NK-92 treated with Interleukin-12 subunit alpha and Interleukin-12 subunit beta, amount 100 ng/mL, for 24 hours (cell line): ENCODE measurements at places on chromosomes 16 and 17.

DNA sequence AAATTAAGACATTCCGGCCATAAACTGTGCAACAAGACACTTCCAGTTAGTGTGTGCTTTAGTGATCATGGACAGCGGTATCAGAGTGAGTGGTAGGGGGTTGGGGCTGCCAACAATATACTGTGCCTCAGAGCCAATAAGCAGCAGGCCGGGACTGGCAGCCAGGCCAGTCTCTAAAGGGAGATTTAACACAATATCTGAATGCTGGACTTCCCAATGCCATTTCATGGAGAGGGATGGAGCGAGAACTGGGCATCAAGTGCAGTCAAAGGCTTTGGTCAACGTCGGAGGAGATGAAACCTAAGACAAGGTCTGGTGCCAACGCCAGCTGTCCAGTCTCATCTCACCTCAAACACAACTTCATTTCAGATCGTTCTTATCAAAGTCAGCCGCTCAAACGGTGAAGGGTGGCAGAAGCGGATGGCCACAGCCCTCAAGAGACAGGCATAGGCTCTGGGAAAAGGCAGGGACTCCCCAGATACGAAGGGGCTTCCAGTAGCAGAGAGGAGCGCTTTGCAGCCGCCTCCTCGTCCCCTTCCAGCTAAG lies 935 bp downstream of the USP32 start:
- DNase-seq, result no peak

DNA sequence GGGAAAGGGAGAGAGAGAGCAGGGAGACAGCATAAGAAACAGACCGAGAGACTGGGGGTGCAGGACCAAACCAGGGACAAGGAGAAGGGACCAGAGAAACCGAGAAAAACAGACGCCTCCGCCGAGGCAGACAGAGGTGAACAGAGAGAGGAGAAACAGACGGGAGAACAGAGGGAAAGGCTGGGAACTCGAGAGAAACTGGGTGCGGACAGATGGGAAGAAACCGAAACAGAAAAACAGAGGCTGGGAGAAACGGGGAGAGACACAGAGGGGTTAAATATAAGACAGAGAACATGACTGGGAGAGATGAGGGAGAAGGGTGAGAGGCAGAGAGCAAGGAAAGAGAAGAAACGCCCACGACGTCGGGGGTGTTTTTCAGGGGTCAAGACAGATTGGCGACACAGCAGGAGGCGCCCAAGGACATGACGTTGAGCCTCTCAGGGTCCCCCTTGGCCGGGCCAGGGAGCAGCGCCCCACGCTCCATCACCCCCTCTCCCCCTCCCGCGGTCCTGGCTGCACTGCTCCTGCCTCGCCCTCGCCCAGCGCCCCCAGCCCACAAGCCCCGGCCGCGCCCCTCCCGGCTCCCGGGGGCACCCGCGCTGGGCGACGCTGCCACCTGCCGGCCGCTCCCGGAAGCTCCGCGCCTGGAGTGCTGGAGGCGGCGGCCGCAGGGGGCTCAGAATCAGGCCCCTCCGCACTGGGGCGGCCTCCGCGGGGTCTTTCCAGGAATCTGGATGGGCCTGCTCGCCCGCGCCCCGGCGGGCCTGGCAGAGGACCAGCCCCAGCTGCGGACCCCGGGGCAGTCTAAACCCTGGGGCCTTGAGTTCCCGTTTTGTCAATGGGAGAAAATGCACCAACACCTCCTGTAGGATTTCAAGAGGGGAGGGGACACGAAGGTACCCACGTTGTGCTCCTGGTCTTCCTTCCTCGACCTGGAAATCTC lies 1.3 kb upstream of the TMEM92 start:
- DNase-seq, result no peak

GRCh38 chr17:2549392-2550211 lies 37.9 kb upstream of the METTL16 start:
- no peak for DNase-seq

DNA sequence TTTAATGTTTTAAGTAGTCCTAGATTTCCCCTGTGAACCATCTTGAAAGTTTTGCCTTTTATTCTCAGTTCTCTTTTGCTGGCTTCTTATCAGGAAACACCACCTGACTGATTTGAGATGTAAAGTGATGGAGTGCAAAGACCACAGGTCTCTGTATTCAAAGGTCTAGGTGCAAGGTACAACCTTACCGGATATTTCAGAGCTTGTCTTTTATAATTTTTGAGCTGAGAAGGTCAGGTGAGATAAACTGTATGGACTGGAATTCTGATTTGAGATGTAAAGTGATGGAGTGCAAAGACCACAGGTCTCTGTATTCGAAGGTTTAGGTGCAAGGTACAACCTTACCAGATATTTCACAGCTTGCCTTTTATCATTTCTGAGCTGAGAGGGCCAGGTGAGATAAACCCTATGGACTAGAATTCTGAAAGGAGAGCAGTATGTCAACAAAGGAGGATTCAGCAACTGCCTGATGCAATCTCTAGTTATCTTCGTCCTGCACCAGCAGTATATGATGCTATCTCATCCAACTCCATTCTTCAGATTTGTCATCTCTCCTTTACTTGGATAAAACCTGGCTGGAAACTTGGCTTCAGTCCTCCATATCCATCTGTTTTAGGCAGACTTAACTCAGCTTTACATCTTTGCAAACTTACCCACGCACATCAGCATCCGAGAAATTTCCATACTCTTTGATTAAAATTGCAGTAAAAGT lies 64.3 kb downstream of the CENPV start:
- DNase-seq, result no peak
